ENCODE measurements at places on chromosomes 1 and 21. TPM values are rescaled to one million over a fixed set of nuclear protein-coding genes. Genes with fewer than 3 reads are reported as not detected.

Gene CCDC27
- polyA plus RNA-seq, result not detected

Gene IL6R
- polyA plus RNA-seq, result 3.0 TPM

Gene AGO4
- 6.4 TPM for polyA plus RNA-seq

Gene DAP3
- polyA plus RNA-seq, result 60.3 TPM

Gene PLEKHN1
- 1.5 TPM for polyA plus RNA-seq

Gene ATXN7L2
- 5.7 TPM for polyA plus RNA-seq

Gene SPRR2A
- polyA plus RNA-seq, result 0.42 TPM

Gene SLFNL1
- polyA plus RNA-seq, result not detected

Gene VANGL1
- polyA plus RNA-seq, result 5.0 TPM

Gene RGS1
- 34.8 TPM for polyA plus RNA-seq

Gene OR6N1
- polyA plus RNA-seq, result not detected

Gene OR6K3
- not detected for polyA plus RNA-seq

GRCh38 chr1:21511579-21512522, 2.6 kb downstream of the ALPL start:
- peak; percentile 72 for DNase-seq

DNA sequence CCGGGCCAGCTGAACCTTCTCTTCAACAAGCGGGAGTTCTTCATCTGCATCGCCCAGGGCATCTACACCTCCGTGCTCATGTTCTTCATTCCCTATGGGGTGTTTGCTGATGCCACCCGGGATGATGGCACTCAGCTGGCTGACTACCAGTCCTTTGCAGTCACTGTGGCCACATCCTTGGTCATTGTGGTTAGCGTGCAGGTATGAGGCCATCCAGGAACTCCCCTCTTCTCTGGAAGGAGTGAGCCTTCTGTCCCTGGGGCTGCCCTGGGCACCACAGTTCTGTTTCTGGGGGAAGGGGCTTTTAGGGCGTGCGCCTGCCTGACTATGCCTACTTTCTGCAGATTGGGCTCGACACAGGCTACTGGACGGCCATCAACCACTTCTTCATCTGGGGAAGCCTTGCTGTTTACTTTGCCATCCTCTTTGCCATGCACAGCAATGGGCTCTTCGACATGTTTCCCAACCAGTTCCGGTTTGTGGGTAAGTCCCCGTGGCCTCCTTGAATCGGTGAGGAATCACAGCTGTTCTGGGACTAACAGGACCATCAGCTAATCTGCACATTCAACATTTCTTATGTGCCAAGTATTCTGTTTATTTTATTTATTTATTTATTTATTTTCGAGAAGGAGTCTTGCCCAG, 21.1 kb downstream of the ATP8B2 start:
- no peak for DNase-seq

DNA sequence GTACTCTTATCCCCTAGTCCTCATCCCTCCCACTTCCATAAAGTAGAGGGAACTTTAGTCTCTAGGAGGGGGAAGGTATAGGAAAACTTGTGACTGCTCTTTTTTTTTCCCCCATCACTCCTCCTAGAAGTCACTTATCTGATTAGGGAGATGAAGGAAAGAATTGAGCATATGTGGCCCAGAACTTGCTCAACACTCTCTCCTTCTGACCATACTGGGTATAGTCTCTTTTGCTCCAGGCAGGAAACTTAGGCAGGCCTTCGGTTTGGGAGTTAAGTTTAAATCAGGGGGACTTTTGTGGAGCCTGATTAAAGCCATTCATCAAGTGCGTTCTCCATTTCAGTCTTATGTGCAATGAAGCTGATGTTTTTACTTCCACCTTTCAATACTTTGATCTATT, 5.8 kb downstream of the UBE2U start:
- no peak for DNase-seq

DNA sequence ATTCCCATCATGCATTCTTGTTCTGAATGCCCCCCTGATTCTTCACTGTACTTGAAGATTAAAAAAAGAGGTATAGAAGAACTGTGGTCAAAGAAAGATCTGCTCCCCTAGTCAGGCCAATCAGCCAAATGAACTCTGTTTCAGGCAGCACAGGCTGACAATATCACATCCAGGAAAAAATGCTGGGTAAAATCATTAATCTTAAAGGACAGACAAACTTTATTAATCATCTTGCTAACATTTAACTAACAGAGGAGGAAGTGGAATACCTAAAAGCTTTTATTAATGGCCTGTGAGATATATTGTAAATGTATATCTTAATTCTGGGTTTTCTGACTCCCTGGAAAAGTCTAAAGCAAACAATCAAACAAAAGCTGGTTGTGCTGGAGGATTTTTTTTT, 660.5 kb upstream of the PRMT6 start:
- DNase-seq, result no peak

DNA sequence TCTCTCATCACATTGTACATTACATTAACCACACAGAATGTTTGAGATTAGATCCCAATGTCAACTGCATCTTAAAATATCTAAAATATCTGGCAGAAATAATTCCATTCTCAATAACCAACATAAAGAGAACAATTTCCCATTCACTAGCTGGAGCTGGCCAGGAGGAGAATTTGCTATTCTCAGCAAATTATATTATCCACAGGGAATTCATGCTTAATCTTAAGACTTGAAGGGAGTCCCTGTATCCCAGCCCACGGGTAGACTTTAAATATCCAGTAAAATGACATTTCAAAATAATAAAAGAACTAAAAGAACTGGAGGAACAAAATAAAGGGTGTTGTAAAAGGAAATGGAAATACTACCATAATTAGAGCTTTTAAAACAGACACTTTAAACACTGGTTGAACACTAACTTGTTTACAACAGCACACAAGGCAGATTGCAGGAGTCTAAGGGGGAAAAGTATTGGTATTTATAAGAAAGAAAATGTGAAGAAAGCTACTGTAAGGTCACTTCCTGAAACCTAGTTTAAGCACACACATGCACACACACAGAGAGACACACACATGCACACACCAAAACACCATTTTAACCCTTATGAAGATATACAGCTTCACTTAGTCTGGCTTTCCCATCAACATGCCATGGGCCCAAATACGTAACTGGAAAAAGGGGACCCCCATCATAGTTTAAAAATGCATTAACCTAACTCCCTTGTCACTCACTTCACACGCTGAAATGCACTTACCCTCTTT, 107.0 kb downstream of the PTPN14 start:
- no peak for DNase-seq

DNA sequence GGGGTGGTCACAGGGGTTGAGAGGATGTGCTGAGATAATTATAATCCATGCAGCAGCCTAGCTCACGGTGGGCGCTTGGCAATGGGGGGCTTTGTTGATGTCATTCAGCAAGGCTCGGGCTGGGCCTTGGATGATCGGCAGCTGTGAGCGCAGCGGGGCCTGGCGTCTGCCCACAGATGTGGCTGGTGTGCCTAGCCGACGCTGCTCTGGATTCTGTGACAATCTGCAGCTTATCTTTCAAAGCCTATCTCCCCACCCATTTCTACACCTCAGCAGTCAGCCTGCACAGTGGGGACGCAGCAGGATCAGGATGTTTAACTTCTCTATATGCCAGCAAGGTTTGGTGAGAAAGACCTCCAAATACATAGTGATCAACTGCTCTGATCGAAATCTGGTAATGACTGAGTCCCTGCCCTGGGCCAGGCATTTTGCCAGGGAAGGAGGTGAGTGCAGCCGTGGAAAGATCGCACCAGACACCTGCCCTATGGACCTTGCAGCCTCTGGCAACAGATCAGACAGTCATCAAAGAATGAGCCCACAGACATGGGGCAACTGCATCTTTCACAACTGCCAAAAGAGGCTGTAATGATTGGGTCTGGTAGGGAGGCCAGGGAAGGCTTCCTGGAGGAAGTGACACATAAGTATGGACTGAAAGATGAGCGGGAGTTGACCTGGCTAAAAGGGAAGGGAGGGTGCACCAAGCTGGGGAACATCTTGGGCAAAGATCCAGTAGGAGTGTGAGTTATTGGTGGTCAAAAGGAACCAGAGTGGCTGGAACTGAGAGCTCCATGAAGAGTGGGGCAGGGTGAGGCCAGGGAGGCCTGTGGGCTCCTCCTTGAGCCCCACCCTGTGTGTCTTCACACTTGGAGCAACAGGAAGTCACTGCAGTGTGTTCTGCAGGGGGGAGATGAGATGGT, 35.3 kb downstream of the EPHB2 start:
- no peak for DNase-seq

GRCh38 chr1:162943622-162944021, 82.6 kb upstream of the CCDC190 start:
- DNase-seq, result no peak

DNA sequence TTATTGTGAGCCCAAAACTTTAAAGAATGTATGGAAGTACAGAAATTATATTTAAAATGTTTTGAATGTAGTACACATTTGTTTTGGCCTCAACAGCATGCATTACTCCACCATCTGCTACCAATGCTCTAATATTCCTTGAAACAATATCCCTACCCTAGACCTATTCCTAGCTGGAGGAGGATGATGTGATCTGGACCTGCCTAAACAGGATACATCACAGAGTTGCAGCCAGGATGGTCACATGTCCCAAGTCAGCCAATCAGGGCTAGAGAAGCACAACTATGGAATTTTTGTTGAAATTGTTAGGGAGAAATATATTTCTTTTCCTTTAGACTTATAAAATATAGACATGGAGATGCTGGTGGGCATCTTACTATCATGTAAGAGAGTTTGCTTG, 623.3 kb upstream of the NR5A2 start:
- no peak for DNase-seq

DNA sequence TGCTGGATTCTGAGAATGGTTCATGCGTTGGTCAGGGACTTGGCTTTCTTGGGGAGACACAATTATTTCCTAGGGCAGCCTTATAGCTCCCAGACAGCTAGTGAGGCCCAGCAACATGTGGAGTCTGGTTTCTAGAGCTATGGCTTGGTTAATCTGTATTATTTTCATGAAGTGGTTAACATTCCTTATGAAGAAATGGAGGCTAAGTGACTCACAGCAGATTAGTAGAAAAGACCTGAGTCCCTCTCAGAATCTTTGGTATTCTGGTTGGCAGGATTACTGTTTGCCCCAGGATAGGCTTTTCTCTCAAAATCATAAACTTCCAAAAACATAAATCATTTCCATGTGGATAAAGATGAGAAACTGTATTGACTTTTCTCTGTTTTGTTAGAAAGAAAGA, 42.3 kb downstream of the DUSP10 start:
- DNase-seq, result no peak

DNA sequence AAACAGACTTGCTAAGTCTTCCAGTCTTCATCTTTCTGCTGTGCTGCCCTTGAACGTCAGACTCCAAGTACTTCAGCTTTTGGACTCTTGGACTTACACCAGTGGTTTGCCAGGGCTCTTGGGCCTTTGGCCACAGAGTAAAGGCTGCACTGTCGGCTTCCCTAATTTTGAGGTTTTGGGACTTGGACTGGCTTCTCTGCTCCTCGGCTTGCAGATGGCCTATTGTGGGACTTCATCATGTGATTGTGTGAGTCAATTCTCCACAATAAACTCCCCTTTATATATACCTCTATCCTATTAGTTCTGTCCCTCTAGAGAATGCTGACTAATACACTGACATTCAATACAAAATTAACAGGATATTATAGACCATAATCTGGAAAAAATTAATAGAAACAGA, 628.1 kb downstream of the PLPP3 start:
- DNase-seq, result no peak

- peak; percentile 71 for DNase-seq
Observed at GRCh38 chr1:155093911-155094621, 15.4 kb downstream of the EFNA3 start.

DNA sequence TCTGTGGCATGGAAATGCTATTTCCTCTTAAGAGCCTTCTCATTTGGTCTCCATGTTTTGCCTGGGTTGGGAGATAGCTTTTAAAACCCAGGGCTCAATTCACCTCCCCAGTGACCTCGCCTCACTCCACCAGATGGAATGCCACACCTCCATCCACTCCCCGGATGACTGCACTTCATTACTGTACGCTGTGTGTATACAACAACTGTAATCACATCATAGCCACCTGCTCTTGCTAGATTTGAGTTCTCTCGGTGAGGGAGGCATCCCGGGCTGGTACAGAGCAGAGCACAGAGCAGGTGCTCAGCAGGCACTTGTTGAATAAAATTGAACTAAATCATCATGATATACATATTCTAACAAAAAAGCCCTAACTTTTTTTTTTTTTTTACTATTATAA, 26.0 kb downstream of the SDE2 start:
- DNase-seq, result peak; percentile 11

DNA sequence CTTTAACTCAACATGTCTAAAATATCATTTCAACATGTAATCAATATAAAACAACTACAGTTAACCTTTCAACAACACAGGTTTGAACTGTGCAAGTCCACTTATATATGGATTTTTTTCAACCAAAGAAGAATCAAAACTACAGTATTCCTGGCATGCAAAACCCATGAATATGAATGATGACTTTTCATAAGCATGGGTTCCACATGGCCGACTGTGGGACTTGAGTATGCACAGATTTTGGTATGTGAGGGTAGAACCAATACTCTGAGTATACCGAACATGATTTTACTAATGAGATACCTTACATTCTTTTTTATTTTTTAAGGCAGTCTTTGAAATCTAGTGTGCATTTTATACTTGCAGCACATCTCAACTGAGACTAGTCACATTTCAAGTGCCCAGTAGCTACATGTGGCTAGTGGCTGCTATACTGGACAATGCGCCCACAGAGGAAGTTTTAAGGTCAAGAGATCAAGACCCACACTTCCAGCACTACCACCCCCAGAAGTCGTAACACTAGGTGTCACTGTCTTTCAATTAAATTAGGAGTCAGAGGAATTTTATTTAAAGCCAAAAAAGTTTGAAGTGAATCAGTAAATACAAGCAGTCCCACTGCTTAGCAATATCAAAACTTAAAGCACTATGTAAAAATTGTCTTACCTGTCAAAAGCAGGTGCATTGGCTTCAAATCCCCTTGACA, 40.0 kb downstream of the SYNJ1 start:
- no peak for DNase-seq

GRCh38 chr1:23169727-23170335, 1.2 kb upstream of the LUZP1 start:
- peak; percentile 88 for DNase-seq

GRCh38 chr21:42993051-42993712, 18.8 kb downstream of the PKNOX1 start:
- DNase-seq, result peak; percentile 65

DNA sequence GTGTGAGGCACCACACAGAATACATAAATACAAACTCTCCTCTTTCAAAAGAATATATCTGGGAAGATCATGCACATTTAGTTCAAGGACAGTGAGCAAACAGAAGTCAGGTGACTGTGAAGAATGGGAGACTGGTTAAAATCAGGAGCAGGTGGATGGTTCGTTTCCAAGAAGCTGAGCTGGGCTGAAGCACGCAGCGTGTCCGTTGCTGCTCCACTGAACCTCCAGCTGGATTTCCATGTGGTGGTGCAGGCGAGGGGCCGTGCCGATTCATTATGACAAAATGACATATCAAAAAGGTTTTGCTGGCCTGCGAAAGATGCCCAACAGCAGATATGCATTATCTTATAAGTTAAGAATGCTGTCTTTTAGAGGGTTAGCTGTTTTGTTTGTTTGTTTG, 66.0 kb downstream of the OLIG1 start:
- no peak for DNase-seq

GRCh38 chr1:41502912-41503311, 18.4 kb upstream of the EDN2 start:
- no peak for DNase-seq

Measured in sigmoid colon (tissue), 7 donors.